ENCODE measurements at places on chromosomes 11 and 22. TPM values are rescaled to one million over a fixed set of nuclear protein-coding genes. Genes with fewer than 3 reads are reported as not detected.

The TUB gene
- 15.2 TPM for total RNA-seq

The ADM2 gene
- total RNA-seq, result 2.4 TPM

The CSF2RB gene
- total RNA-seq, result not detected

The C11orf16 gene
- not detected for total RNA-seq

The IGF2 gene
- 1.8 TPM for total RNA-seq

The MS4A4A gene
- not detected for total RNA-seq

The CLTCL1 gene
- total RNA-seq, result 7.8 TPM

The SMIM35 gene
- not detected for total RNA-seq

The SNX32 gene
- total RNA-seq, result 1.3 TPM

The ROBO3 gene
- 6.0 TPM for total RNA-seq

The ME3 gene
- total RNA-seq, result 24.6 TPM

The LDHA gene
- total RNA-seq, result 711 TPM

The HYOU1 gene
- total RNA-seq, result 126 TPM

The PANX2 gene
- total RNA-seq, result 0.85 TPM

The OPCML gene
- not detected for total RNA-seq

The C11orf87 gene
- not detected for total RNA-seq

The APLNR gene
- total RNA-seq, result not detected

Measured in smooth muscle cell of bladder (primary cell).